Activated effector memory CD4-positive, alpha-beta T cell treated with anti-CD3 and anti-CD28 coated beads, Interleukin-2, amount 50 U/mL, for 16 hours (primary cell): ENCODE measurements at places on chromosomes 1 and 21.

DNA sequence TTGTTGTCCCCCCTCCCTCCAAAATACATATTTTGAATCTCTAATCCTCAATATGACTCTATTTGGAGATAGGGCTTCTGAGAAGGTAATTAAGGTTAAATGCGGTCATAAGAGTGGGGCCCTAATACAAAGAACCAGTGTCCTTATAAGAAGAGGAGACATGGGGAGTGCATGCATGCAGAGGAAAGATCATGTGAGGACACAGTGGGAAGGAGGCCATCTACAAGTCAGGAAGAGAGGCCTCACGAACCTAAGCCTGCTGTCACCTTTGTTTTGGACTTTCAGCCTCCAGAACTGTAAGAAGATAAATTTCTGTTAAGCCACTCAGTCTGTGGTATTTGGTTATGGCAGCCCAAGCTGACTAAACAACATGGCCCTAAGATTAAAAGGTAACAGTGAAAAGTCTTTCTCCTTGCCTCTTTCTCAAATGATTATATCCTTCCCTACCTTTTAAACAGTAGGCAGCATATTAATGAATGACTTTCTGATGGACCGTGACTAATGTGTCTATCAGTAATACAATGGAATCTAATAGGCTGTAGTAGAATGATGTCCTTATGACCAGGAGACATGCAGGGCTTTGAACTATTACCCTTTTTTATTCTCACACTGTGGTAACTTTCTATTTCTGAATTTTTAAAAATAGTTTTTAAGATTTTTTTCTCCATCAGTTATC is 40.6 kb upstream of the ST6GALNAC3 start:
- DNase-seq: no peak

DNA sequence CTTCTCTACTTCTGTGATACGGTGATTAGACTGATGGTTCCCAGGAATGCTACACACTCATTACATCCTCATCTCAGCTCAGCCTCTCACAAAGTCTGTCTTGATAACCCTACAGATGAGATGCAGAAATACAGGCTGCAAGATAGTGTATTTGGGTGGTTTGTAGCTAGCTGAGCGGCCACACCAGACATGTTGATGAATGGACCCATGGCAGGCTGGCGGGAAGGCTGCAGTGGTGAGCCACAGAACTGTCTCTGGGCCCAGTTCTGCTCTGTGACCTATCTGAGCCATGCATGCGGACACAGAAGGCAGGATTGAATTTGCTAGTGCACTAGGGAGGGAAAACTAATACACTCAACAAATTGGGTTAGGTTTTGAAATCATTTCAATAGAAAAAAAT is 71.9 kb downstream of the LRRN2 start:
- DNase-seq: no peak

DNA sequence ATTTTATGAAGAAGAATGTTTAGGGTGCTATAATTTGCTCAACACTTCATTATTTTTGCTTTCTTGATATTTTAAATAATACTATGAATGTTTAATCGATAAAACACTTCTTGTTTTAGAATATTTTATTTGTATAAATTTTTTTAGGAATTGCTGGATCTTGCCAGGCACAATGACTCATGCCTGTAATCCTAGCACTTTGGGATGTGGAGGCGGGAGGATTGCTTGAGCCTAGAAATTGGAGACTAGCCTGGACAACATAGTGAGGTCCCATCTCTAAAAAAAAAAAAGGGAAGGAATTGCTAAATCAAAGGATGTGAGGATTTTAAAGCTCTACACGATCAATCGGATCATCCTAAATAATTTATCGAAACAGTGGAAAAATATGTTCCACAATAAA is 17.6 kb downstream of the RNF11 start:
- DNase-seq: no peak

- DNase-seq: peak; percentile 65
Observed at GRCh38 chr21:40143822-40144525, 276.7 kb downstream of the PCP4 start.

DNA sequence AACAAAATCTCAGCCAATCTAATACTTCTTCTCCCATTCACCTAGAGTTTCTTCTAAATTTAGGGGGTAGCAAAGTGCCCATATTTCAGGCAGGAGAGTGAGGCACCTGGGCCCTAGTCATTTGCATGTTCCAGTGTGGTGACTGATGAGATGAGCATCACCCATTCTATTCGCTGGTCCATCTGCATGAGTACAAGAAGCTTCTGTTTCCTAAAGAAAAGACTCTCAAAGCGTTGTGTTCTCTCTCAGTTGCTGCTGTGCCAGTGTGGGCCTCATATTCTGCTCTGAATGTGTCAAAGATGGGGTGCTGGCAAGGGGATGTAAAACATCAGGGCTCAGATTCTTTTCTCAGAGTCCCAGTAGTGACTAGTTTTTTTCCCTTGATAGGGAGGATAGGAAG is 16.1 kb upstream of the DPYD start:
- no peak for DNase-seq

- DNase-seq: no peak
Observed at GRCh38 chr1:103267893-103268292, 159.6 kb upstream of the COL11A1 start.

GRCh38 chr1:33305816-33306652 is 14.9 kb downstream of the A3GALT2 start:
- DNase-seq: no peak

GRCh38 chr1:230423261-230423660 is 2.9 kb downstream of the PGBD5 start:
- no peak for DNase-seq
